Smooth muscle cell of the pulmonary artery (primary cell): ENCODE measurements at places on chromosomes 5 and 9. TPM values are rescaled to one million over a fixed set of nuclear protein-coding genes. Genes with fewer than 3 reads are reported as not detected.

WNK2 gene
- not detected in 2 replicates for total RNA-seq

PCDHB16 gene
- total RNA-seq, result 0.50 and 0.59 TPM in 2 replicates

SAPCD2 gene
- 2.7 and 3.7 TPM in 2 replicates for total RNA-seq

SMU1 gene
- total RNA-seq, result 25.8 and 31.2 TPM in 2 replicates

CCL27 gene
- 0.17 TPM in 1 of 2 replicates, not detected in the other for total RNA-seq

TMEM215 gene
- total RNA-seq, result not detected in 2 replicates

MUSK gene
- total RNA-seq, result 0.10 and 0.20 TPM in 2 replicates

ADGRV1 gene
- total RNA-seq, result 0.26 and 0.50 TPM in 2 replicates

RABEPK gene
- 25.7 and 29.9 TPM in 2 replicates for total RNA-seq

FRMPD1 gene
- not detected in 2 replicates for total RNA-seq

DDX4 gene
- total RNA-seq, result not detected in 2 replicates

CBY3 gene
- 0.20 TPM in 1 of 2 replicates, not detected in the other for total RNA-seq

SH3TC2 gene
- 2.4 and 3.1 TPM in 2 replicates for total RNA-seq

PDGFRB gene
- 195 and 656 TPM in 2 replicates for total RNA-seq

PLEKHG4B gene
- total RNA-seq, result 0.07 TPM in 1 of 2 replicates, not detected in the other

EFNA5 gene
- 1.1 and 4.8 TPM in 2 replicates for total RNA-seq

SLC36A2 gene
- total RNA-seq, result not detected in 2 replicates

EMB gene
- total RNA-seq, result 2.4 and 5.5 TPM in 2 replicates

PCDHAC1 gene
- 0.07 and 0.26 TPM in 2 replicates for total RNA-seq

QRFP gene
- not detected in 2 replicates for total RNA-seq

THBS4 gene
- total RNA-seq, result 0.63 and 2.1 TPM in 2 replicates

INSL6 gene
- total RNA-seq, result not detected in 2 replicates

CDHR2 gene
- 0.17 TPM in 1 of 2 replicates, not detected in the other for total RNA-seq

ARHGEF39 gene
- 0.26 and 0.83 TPM in 2 replicates for total RNA-seq

TLE4 gene
- 16.0 and 20.6 TPM in 2 replicates for total RNA-seq

TICAM2 gene
- total RNA-seq, result 4.3 and 4.8 TPM in 2 replicates
